ENCODE measurements at places on chromosomes 4 and X.

- no peak for DNase-seq
These were observed 71.1 kb downstream of the NYX start for GRCh38 chrX:41518127-41518840.

DNA sequence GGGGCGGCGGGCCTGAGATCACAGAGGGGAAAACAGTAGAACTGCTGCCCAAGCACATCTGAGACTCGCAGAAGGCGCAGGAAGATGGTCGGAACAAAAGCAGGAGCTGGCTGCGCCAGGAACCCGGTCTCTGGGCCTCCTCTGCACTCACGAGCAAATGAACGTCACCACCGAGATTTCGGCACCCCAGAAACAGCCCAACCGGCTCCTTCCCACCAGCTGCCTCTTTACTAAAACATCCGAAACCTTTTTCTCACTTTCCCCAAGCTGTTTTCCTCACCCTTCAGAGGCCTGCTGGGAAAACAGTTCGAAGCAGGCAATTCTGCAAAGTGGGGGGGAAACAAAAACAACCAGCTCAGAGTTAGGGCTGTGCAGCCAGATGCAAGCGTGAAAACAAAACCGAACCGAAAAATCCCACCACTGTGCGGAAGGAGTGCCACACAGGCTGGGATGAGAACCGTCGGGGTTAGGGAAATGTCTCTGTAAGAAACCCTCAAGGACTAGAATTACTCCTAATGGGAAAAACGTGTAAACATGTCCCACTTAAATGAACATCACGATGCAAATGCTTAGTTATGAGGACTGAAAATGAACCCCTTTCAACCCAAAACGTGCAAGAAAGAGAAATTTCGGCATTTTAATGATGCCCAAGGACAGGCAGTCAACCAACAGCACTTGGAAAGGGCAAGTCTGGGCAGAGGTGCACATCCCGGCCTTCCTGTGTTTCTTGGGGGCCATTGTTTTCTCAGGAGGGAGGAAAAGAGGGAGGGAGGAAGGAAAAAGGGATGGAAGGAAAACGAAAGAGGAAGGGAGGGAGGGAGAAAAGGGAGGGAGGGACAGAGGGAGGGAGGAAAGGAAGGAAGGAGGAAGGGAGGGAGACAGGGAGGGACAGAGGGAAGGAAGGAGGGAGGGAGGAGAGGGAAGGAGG lies 15.8 kb downstream of the DHRSX start:
- DNase-seq, result no peak

- no peak for DNase-seq
These were observed 76.5 kb downstream of the MAPK10 start for GRCh38 chr4:86283371-86283770.

DNA sequence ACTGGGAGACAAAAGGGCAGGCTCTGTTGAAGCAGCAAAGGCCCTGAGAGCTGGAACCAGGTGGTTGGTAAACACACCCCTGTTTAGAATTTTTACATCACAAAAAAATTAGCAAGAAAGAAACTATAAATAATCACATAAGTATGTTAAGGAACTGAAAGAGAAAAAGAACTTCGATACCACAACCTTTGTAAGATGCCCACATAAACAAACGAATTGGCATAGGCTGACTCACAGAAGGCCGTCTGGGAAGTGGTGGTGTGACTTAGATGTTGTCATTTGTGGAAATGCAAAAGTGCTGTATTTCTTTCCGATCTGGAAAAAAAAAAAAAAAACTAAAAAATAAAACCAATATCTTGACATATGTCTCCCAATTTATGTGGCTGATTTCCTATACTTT lies 235.1 kb downstream of the USP46 start:
- no peak for DNase-seq

- no peak for DNase-seq
These were observed 105.5 kb downstream of the TMEM164 start for GRCh38 chrX:110108381-110108821.

Data from stimulated activated CD4-positive, alpha-beta T cell treated with anti-CD3 and anti-CD28 coated beads, Interleukin-12 subunit alpha, Interleukin-12 subunit beta, amount 100 ng/mL, for 24 hours (primary cell).